ENCODE measurements at places on chromosomes 1 and 21.

DNA sequence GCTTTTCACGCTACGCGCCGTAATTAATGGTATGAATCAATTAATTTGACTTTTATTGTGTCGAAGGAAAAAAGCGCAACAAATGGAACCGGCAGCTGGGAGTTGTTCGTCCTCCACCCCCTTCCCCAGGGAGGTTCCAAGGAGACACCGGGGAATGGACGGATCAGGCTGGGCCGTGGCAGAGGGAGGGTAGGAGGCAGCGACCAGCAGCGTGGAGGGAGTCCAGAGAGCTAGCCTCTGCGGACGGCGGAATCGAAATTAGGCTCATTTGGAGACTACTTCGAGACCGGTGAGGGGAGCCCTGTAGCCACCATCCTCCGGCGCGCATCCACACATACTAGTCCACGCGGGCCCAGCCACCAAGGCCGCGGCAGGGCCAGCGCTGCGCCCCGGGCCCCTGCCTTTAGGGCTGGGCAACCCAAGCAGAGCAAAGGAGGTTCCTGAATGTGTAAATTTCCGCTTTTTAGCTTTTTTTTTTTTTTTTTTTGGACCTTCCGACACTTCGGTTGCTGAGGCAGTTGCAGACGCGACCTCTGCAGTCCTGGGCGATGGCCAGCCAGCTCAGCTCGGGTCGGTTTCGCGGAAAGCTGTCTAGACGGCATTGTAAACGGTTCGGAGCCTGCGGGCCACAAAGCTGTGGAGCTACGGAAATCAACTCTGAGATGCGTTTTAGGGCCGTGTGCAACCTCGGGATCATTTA, 2.2 kb upstream of the FOXD3 start:
- H3K4me1 ChIP-seq = peaks cover 44% of the 10 kb centered on the region
- DNase-seq = no peak
- H3K4me3 ChIP-seq = peak overlapping the region; percentile 51
- peaks cover 67% of the 10 kb centered on the region for H3K27me3 ChIP-seq
- peak overlapping the region; percentile 68 for H3K27ac ChIP-seq

DNA sequence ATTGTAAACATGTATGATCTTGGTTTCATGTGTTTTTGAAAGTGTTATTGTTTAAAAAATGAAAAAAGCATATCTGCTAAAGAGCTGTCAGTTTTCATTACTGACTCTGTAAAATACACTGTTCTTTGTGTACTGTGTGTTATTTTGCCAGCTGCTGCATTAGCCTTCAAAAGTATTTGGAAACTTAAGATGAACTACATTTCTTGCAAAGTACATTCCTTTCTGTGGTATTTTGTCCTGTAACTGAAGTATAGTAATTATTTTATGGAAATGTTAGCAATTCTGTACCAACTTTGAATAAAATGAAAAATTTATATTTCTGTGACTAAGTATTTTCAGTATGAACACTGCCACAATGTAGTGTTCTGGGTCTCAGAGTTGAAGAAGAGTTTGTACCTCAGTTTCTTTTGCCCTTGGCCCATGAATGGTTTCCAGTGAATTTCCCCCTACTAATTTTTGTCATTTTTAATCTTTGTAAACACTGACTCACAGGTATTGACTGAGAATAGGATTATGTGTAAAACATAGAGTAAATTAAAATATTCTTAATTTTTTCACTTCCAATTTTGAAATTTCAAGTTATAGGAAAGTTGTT, 32.7 kb downstream of the MRPS6 start:
- DNase-seq = no peak
- H3K27ac ChIP-seq = no peak overlapping the region
- H3K4me1 ChIP-seq = peaks cover 36% of the 10 kb centered on the region
- H3K4me3 ChIP-seq = no peak overlapping the region
- H3K27me3 ChIP-seq = no peaks in the 10 kb centered on the region

DNA sequence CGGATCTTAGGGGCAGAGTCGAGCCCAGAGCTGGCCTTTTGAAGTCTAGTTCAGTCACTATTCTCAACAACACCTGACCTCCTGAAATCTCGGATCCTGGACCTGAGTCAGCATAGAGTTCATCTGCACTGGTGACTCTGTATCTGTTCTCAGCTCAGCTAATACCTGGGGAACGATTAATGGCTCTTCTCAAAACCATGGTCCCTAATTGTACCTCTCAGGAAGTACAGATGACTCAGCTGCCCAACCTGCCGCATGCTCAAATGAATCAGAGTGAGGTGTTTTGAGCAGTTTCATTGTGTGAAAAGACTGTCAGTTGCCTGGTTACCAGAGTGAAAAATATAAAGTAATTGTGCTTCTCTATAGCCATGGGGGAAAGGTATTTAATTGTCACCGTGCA, 89.2 kb downstream of the SLC35F3 start:
- no peak for DNase-seq
- no peak overlapping the region for H3K27ac ChIP-seq
- H3K27me3 ChIP-seq = peaks cover 16% of the 10 kb centered on the region

DNA sequence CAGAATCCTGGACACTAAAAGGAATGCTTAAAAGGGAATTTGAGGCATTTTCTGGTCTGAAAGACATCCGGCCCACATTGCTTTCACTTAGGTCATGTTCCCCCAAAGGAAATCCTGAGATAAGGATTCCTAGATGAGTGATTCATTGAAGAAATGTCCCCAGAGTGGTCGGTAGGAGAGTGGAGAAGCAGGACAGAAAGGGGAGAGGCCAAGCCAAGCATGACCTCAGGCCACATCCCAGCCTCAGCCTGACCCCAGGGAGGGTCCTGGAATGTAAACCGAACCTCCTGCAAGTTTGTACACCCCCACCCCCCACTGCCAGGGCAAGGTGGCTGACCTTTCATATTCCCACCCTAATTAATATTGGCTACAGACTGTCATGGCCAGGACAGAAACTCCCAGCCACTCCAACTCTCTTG, 16.6 kb downstream of the HIVEP3 start:
- H3K27ac ChIP-seq = peak overlapping the region; percentile 87
- DNase-seq = no peak
- no peaks in the 10 kb centered on the region for H3K27me3 ChIP-seq
- H3K4me3 ChIP-seq = no peak overlapping the region
- peaks cover 87% of the 10 kb centered on the region for H3K4me1 ChIP-seq
- peaks cover 28% of the 10 kb centered on the region for H3K36me3 ChIP-seq

GRCh38 chr1:175933801-175934200, 190.4 kb upstream of the TNR start:
- H3K27me3 ChIP-seq = no peaks in the 10 kb centered on the region
- peaks cover 29% of the 10 kb centered on the region for H3K36me3 ChIP-seq
- no peaks in the 10 kb centered on the region for H3K4me1 ChIP-seq
- no peak overlapping the region for H3K4me3 ChIP-seq
- DNase-seq = no peak

DNA sequence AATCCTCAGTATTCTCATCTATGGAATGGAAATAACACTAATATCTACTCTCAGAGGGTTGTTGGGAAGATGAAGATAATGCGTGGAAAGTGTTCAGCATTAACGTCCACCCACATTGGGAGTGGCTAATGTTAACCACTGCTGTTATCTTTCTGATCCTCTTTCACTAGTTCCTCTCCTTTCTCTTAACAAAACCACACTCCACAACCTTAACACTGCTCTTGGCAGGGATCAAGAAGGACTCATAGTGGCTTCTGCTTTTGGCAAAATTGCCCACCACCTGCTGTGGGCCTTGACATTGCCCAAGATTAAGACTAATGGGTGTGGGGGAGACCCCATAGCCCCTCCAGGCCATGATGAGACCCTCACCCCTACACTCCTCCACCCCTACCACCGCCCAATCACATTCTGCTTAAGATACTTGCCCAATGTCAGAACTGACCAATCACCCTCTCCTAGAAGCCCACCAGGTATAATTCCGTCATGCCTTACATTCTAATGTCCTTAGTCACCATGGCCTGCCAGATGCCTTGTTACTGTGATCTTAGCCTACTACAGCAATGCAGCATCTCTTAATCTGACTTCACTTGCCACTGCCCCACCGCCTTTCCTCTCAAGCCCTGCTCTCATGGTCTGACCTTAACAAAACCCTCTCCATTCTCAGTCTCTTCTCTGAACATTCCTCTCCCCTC, 27.1 kb downstream of the DHCR24 start:
- DNase-seq = no peak
- H3K4me1 ChIP-seq = no peaks in the 10 kb centered on the region
- no peak overlapping the region for H3K4me3 ChIP-seq
- no peak overlapping the region for H3K27ac ChIP-seq
- H3K36me3 ChIP-seq = peaks cover 50% of the 10 kb centered on the region

DNA sequence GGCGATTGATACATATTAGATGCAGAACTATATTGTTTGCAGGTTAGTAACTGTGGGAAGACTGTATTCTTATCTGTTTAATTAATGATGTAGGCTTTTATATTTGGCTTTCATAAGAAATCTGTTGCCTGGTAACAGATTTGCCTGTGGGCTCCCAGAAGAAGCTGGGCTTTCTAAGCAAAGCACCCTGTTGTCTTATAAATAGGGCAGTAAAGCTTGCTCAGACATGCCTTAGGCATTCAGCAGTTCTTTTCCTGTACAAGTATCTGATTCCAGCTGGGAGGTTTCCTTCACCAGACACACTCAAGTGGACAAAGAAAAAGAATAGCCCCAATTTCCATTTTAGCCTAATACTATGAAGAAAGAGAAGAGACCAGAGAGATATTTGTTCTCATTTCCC, 524.0 kb downstream of the LRRIQ3 start:
- H3K4me1 ChIP-seq = no peaks in the 10 kb centered on the region
- no peak for DNase-seq
- no peak overlapping the region for H3K4me3 ChIP-seq
- no peaks in the 10 kb centered on the region for H3K36me3 ChIP-seq
- H3K27me3 ChIP-seq = no peaks in the 10 kb centered on the region

DNA sequence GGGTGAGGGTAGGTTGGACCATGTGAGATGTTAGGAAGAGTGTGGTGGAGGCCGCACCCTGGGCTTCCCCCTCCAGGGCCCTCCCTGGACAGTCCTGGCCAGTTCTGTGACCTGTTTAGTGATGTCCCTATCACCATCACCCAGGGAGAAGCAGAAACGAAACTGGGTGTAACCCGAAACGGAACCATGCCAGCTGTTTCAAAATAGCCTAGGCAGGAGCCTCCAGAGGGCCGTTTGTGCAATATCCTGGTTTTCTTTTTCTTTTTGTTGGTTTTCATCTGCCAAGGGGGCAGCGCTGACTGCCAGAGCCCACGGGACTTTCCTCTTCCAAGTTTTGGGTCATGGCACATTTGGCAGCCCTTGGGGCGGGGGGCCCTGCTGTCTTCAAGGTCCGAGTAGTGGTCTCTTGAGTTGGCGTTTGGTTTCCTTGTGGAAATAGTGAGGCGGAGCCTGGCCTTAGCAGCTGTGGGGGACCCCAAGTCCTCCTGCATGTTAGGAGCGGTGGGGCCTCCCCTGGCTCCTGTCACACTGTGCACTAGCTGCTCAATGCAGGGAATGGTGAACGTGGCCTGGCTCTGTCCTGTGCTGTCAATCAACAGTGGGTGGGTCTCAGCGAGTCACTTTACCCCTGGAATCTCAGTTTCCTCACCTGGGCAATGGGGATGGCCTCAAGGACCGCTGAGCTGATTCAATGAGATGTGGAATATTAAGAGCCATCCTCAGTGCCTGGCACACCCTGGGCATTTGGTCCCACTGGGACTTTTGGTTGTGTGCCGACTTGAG, 90.7 kb downstream of the ARHGEF10L start:
- H3K4me1 ChIP-seq = no peaks in the 10 kb centered on the region
- H3K4me3 ChIP-seq = no peak overlapping the region

DNA sequence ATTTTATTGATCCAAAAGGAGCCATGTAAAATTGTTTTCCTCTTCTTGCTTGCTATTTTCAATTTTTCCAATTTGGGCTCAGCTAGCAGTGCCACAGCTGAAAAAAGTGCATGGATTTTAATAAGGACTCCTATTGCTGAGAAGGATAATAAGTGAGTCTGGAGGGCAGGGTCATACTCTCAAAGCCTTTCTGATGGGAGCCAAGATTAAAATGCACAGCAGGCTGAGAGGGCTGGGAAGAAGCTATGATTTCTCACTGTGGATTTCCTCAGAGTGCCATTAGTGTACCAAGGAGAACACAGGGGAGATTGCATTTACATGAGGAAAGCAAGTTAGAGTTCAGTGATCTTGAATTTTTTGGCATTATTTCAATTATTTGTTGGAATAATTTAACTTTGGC, 261.3 kb downstream of the ST6GALNAC3 start:
- DNase-seq = no peak
- H3K4me1 ChIP-seq = peaks cover 2% of the 10 kb centered on the region
- H3K27me3 ChIP-seq = no peaks in the 10 kb centered on the region
- no peaks in the 10 kb centered on the region for H3K36me3 ChIP-seq

DNA sequence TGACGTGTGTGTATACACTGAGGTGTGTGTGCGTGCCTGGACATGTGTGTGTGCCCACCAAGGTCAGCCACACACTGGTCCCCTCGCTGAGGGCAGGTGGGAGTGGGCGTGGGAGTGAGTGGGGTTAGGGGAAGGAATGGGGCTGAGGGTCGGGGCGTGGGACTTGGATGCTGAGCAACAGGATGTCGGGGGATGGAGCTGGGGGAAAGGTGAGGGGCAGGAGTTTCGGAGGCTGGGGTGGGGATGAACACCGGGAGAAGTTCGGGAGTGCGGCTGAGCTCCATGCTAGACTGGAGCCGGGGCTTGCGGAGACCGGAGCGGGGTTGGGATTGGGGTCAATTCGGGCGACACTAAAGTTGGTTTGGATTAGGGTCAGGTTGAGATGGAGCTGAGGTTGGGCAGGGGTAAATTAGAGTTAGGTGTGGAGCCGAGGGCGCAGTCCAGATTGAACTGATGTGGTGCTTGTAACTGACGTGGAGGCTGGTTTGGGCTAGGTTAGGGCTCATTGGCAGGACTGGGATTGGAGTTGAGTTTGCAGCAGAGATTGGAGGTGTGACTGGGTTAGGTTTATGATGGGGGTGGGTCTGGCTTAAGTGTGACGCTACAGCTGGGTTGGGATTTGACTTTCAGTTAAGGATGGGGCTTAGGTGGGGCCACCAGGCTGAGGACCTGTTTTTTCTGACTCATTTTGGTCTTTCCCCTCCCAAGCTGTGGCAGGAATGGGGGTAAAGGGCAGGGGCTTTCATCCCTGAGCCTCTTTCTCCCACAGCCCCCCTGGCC, 3.3 kb upstream of the GUCA2A start:
- no peaks in the 10 kb centered on the region for H3K36me3 ChIP-seq
- no peak overlapping the region for H3K27ac ChIP-seq
- no peak for DNase-seq
- no peaks in the 10 kb centered on the region for H3K27me3 ChIP-seq

DNA sequence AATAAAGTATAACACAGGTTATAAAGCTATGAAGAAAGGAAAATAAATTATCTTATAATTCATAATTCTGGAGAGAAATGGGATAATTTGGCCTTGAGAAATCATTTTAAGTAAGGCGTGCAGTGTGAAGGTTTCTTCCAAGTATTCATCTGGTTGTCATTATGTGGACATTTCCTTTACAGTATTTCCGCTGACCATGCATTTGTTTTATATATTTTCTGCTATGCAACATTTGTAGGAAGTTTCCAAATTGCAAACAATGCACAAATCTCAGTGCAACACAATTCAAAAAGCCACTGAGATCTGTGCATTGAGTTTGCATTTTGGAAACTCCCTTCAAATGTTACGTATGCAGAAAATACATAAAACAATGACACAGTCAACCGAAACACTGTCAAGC, 17.8 kb downstream of the ZNF670 start:
- no peak for DNase-seq
- H3K4me1 ChIP-seq = peaks cover 5% of the 10 kb centered on the region
- no peak overlapping the region for H3K27ac ChIP-seq

Data from activated CD4-positive, alpha-beta T cell treated with anti-CD3 and anti-CD28 coated beads, Interleukin-2, amount 10 ng/mL, durations not matched to agents 7 days and 5 days (primary cell).